GDM1 (cell line): ENCODE measurements at places on chromosomes 6 and 20.

- DNase-seq = no peak
These were observed 364 bp downstream of the FRS3 start for GRCh38 chr6:41779336-41779735.

DNA sequence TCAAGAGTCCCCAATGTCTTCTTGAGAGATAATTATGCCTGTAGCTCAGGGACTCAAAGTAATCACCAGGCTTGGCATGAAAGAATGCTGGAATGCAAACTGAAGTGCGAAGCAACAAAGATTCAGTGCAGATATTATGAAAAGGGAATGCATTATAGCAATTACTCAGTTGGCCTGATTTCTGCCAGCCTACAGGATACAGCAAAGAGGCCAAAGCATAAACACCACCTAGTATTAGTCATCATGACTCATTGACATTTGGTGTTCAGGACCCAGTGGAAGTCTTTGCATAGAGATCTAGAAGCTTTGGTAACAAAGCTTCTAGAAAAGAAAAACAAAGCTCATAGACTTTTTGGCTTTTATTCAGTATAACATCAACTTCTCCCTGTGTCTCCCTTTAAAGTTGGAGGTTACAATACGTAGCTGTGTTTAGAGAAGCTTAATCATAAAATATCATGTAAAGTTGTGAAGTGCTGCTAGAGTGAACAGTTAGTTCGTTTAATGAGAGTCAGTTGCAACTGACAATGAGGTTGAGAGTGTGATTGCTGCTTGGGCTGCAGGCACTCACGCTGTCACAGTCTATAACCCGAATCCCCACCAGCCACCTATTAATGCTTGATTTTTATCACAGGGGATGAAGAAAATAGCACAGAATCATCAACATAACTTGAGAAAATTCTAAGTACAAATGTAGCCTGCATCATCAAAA, 932.7 kb downstream of the TFAP2A start:
- DNase-seq = no peak

DNA sequence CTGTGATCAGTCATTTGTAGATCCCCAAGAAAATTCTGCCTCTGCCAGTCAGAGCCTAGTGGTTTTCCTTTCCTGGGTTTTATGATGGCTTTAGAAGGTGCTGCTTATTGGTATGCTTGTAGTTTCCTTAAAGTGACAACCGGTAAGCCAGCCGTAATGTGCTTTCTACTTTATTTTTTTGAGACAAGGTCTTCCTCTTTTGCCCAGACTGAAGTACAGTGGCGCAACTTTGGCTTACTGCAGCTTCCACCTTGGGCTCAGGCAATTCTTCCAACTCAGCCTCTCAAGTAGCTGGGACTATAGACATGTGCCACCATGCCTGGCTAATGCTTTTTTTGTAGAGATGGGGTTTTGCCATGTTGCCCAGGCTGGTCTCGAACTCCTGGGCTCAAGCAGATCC, 23.5 kb downstream of the MCM8 start:
- peak; percentile 32 for DNase-seq

DNA sequence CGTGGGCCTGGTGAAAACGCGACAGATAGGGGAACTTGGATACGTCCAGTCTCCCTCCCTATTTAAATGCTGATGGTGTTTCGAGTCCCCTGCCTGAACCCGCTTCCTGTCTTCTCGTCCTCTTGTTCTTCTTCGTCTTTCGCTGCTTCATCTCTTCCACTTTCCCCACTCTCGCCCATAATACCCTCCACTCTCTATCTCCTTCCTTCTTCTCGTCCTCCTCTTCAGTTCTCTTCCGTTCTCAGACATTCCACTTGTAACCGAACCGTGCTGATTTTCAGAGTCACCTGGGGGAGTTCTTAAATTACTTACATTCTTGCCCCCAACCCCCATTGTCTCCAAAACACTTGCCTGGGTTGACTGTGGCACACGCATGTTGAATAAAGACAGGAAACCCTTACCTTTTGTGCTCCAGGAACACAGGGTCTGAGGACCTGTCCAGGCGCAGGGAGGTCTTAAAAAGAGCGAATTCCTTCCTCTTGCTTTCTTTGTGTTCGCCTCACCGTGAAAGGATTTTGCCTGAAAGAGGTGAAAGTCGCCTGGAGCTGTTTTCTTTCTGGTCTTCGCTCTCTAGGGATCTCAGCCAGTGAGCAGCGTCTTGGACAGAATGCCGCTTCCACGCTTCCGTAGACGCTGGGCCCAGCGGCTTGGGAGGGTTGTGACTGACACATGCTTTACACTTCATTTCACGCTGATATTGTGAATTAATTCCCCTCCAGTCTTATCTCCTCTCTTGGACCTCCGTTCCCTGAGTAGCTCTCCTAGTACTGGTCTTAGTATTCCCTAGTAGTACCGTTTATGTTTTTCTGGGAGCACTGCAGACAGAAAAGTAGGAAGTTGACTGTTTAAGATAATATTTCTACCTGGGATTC, 184.0 kb downstream of the GPX5 start:
- no peak for DNase-seq
